ENCODE measurements at places on chromosomes 2 and 18.

- no peak for DNase-seq
Observed at GRCh38 chr18:61831071-61831470, 61.7 kb downstream of the RNF152 start.

- DNase-seq, result no peak
Observed at GRCh38 chr2:64629329-64629781, 24.4 kb downstream of the SERTAD2 start.

DNA sequence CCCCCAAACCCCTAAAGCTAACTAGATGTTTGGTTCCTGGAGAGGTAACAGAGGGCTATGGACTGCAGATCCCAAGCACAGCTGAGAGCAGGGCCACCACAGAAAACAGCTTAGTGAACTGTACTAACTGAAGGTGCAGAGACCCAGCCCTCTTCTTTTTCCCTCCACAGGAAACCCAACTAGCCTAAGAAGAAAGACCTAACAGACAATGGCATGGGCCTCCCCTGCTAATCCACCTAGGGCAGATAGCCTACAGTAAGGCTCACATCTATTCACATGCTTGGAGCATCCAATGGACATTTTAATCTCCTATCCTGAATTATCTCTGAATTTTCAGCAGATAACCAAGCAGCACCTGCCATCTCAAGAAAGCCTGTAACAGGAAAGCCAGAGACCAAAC is 8.8 kb upstream of the FECH start:
- no peak for DNase-seq

DNA sequence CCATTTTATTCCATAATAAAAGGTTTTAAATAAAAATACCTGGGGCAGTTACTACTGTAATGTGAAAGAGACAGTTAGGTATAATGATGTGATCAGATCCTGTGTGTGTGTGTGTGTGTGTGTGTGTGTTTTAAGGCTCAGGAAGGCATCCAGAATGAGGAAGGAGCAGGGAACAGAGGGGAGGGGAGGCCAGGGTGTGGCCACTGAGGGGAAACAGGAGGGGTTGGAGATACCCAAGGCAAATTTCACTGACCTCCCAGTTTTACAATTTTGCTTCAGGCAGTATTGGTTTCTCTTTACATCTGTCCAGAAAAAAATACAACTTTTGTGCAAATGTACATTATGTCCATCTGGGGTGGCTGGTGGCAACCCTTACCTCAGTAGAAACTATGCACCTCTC is 163.5 kb upstream of the FBXO11 start:
- no peak for DNase-seq

DNA sequence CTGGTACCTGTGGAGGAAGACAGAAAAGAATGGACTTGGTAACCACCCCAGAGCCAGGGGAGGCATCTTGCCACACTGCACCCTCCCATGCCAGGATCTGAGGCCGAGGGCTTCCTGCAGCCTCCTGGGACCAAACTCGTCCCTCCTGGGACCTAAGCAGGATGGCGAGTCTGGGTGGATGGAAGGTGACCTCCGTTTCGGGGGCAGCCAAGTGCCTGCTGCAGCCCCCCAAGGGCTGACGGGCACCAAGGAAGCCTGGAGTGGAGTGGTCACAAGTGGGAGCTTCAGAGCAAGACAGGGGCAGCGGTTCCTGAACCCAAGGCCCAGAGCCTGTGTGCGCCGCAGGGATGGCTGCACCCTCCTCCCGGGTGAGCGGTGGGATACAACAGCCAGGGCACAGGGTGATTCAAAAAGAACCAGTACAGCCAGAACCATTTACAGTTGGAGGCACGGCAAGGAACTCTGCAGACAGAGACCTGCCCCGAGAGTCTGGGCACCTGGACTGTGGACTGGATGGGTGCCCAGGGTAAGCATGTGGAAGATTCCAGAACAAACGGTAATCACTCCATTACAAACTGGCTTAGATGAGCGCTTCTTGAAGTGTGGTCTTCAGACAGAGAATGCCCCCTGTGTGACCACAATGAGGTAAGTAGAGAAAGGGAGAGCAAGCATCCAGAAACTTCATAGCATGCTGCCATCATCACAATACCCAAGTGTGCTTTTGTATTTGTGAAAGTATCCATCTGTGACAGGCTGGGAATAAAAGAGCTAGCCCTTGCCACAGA is 12.1 kb downstream of the HS1BP3 start:
- no peak for DNase-seq

All from stimulated activated CD4-positive, alpha-beta T cell treated with anti-CD3 and anti-CD28 coated beads, Interleukin-4, amount 100 ng/mL, for 48 hours (primary cell).